H54 (cell line): ENCODE measurements at places on chromosomes 7 and 10.

GRCh38 chr10:17001961-17002749 is 127.5 kb downstream of the CUBN start:
- DNase-seq = no peak

DNA sequence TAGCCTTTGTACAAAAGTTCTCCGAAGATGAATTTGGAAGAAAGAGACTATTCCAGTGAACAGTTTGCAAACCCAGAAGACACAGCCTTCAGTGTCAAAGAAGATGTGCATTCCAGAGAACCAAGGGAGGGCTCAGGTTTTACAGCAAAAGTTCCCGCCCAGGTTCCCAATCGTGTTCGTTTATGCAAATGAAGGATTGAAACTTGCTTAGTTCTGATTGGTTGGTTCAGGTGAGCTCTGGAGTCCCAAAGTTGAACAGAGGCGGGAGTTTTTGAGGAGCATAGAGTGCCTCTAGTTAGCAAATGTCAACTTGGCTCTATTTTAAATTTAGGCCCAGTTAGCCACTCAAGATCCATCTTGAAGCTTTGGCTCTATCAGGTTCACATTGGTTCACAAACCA is 51.3 kb downstream of the TMEM270 start:
- DNase-seq = no peak

- DNase-seq = no peak
Measured at GRCh38 chr7:38574086-38574485, 57.1 kb downstream of the AMPH start.

- no peak for DNase-seq
Measured at GRCh38 chr10:34911661-34912205, 96.6 kb upstream of the PARD3 start.

GRCh38 chr10:99527526-99528493 is 4.9 kb upstream of the NKX2-3 start:
- DNase-seq = no peak
